ENCODE measurements at places on chromosomes 1 and 21.

DNA sequence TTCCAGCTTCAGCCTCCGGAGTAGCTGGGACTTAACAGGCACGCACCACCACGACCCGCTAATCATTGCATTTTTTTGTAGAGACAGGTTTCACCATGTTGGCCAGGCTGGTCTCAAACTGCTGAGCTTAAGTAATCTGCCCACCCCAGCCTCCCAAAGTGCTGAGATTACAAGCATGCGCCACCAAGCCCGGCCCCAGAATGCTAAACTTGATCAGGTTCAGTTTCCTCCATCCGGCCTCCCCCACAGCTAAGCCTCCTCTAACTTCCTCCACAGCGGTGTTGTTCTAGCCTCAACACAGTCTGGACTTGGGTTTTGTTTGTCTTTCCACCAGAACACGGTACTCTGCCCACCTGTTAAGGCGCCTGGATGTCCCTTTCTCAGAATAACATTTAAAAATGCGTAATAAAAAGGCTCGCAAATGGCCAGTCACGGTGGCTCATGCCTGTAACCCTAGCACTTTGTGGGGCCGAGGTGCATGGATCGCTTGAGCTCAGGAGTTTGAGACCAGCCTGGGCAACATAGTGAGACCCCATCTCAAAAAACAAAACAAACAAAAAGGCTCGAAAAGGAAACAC lies 2.4 kb downstream of the PARP1 start:
- no peak overlapping the region for H3K27ac ChIP-seq
- DNase-seq, result no peak
- no peaks in the 10 kb centered on the region for H3K27me3 ChIP-seq
- H3K4me1 ChIP-seq, result peaks cover 13% of the 10 kb centered on the region
- H3K4me3 ChIP-seq, result no peak overlapping the region

DNA sequence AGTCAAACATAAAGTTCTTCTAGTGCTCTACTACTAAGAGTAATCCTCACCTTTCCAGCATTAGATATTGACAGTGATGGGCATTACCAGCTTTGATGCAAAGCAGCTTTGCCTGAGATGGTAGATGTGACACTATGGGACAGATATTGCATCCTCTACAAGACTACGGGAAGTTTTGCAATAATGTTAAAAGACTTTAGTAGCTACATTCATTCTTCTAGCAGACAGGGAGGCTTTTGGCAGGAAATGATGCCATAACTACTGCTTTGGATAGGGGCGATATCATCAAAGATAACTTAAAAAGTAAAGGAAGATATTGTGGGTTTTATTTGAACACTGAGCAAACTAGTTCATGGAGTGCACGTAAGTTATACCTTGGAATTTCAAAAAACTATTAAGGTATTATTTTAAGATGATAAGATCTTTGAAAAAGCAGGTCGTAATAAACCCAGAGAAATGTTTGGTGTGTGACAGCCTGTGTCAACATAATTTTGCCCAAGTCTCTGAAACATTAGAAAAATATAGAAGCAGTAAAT lies 368.3 kb upstream of the TMPRSS15 start:
- no peak for DNase-seq
- no peaks in the 10 kb centered on the region for H3K4me1 ChIP-seq
- no peaks in the 10 kb centered on the region for H3K36me3 ChIP-seq

DNA sequence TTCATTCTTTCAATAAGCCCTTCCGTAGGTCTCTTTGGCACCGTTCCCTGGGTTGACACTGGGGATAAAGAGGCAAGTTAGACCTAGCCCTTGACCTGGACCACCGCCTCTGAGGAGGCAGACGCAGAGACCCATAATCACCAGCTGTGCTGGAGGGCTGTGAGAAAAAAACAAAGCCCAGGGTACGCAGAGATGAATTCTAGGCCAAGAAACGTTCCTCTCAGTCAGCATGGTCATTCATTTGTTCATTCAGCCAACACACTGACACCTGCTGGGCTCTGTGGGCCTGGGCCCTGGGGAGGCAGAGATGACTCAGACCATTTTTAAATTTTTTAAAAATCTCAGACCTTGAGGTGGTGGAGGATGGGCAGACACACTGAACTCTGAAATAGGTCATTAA lies 26.3 kb upstream of the TRABD2B start:
- no peak overlapping the region for H3K27ac ChIP-seq
- no peaks in the 10 kb centered on the region for H3K4me1 ChIP-seq
- DNase-seq, result no peak
- H3K4me3 ChIP-seq, result no peak overlapping the region

DNA sequence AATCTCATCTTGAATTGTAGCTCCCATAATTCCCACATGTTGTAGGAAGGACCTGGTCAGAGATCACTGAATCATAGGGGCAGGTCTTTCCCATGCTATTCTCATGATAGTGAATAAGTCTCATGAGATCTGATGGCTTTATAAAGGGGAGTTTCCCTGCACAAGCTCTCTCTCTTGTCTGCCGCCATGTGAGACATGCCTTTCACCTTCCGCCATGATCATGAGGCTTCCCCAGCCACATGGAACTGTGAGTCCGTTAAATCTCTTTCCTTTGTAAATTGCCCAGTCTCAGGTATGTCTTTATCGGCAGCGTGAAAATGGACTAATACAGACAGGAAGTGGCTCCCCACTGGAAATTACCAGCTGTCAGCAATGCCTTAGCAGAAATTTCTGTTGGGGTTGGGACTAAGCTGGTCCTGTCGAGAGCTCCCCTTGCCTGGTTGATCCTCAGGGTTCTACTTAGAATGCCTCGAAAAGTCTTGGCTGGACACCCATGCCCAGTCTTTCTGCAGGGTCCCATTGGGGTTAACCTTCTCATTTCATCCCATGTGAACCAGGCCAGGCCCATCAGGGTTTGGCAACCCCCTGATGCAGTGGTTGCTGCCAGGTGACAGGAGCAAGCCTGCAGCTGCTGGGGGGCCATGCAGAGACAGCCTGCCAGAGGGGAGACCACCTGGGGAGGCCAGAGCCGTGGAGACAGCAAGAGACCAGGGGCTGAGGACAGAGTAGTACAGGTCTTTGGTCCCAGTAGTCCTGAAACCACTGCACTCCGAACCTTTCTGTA lies 2.8 kb upstream of the ABCG1 start:
- H3K4me1 ChIP-seq, result peaks cover 6% of the 10 kb centered on the region
- H3K27me3 ChIP-seq, result no peaks in the 10 kb centered on the region
- H3K36me3 ChIP-seq, result no peaks in the 10 kb centered on the region
- H3K4me3 ChIP-seq, result no peak overlapping the region

DNA sequence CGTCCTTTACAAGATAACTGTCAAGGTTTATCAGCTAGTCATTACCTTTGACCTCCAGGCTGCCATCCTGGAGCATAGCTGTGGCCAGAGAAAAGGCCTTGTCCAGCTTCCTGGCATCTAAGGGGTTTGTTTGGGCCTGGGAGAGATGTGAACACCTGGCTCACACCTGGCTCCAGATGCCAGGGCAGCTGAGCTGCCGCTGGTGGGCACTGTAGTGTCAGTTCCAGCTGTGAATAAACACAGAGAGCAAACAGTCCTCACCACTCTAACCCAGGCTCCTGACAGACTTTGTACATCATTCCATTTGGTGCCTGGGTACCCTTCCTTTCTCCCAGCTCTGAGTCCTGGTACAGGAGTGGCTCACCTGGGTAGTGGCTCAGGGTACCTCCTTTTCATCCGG lies 14.3 kb upstream of the KCNA10 start:
- H3K27ac ChIP-seq, result no peak overlapping the region
- H3K4me1 ChIP-seq, result no peaks in the 10 kb centered on the region
- H3K27me3 ChIP-seq, result peaks cover 2% of the 10 kb centered on the region
- DNase-seq, result no peak
- no peaks in the 10 kb centered on the region for H3K36me3 ChIP-seq

DNA sequence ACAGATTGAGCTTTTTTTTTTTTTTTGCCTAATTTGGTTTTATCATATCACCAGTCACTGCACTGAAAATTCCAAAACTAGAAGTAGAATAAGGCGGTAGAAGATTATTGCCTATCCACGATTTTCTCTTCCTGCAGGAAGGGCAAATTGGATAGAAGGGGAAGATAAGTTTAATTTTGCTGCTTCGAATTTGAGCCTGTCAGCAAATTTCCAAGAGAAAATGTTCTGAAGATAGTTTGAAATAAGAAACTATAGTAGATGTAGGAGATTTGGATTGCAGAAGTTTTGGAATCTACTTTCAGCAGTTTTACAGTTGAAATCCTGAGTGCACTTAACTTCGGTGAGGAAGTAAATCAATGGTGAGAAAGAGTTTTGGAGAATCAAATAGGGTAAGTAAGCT lies 164.9 kb downstream of the PTBP2 start:
- H3K27ac ChIP-seq, result no peak overlapping the region
- H3K27me3 ChIP-seq, result no peaks in the 10 kb centered on the region
- H3K4me3 ChIP-seq, result no peak overlapping the region
- H3K36me3 ChIP-seq, result no peaks in the 10 kb centered on the region
- H3K4me1 ChIP-seq, result no peaks in the 10 kb centered on the region

DNA sequence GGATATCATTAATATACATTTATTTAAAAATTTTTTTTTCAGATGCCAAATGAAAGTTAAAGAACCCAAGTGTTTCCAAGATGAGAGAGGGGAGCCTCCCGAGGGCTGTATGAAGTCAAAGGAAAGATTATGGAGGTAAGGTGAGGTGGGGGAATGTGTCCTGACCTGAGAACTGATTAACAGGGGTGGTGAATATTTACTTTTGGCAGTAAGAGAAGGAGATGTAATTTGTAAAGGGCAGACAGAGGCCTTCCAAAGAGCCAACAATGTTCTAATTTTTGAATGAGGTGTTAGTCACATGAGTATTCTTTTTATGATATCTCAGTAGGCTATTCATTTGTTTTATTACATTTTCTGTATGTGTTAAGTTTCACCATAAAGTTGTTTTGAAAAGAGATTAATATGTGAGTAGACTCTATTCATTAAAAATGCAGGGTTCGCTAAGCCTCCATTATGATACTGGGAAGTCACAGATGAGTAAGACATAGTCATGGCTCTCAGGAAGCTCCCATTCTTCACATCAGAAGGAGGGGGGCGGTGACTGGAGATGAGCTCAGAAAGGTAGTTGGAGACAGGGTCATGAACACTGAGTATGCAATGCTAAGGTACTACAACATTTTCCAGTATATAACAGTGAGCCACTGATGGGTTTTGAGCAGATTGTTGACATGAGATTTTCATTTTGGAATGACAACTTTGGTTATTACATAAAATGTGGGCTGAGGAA lies 62.4 kb upstream of the TNFSF18 start:
- no peak overlapping the region for H3K4me3 ChIP-seq
- DNase-seq, result no peak
- H3K27me3 ChIP-seq, result no peaks in the 10 kb centered on the region
- H3K27ac ChIP-seq, result no peak overlapping the region
- no peaks in the 10 kb centered on the region for H3K4me1 ChIP-seq

- no peak for DNase-seq
- no peaks in the 10 kb centered on the region for H3K4me1 ChIP-seq
- H3K27ac ChIP-seq, result no peak overlapping the region
- no peak overlapping the region for H3K4me3 ChIP-seq
Measured at GRCh38 chr1:195941314-195941713, 666.9 kb downstream of the KCNT2 start.

DNA sequence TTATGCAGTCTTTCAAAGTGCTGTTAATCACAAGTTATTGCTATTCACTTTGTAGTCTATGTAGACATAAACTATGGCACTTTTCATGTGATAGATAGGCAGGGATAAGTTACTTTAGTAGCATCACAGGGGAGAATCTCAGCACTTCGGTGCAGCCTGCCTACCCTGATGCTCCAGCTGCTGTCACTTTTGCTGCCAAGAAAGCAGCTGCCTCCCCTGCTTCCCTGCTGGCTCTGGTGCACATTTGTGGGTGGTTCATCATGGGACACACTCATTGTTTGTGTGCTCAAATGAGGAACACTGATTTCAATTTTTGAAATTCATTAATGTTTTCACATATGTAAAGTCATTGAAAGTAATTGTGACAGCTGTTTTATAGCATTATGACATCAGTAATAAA lies 272.6 kb downstream of the S1PR1 start:
- no peaks in the 10 kb centered on the region for H3K27me3 ChIP-seq
- no peak overlapping the region for H3K27ac ChIP-seq
- peak; percentile 19 for DNase-seq
- no peak overlapping the region for H3K4me3 ChIP-seq

DNA sequence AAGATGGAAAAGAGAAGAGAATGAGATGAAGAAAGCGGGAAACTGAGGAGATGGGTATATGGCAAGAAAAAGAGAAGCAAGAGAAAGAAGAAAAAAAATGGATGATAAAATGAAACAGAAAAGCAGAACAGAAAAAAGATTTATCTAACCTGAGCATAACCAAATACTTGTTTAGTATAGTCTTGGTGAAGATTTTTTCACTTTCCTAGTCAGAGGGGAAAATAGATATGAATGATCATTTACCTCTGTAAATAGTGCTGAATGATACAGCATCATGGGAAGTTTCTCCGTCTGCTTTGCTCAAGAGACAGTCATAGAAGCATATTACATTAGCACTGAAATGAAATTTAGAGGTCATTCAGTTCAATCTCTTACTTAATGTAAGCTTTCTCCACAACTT lies 36.1 kb upstream of the PLPPR4 start:
- no peak for DNase-seq
- no peak overlapping the region for H3K4me3 ChIP-seq
- H3K36me3 ChIP-seq, result no peaks in the 10 kb centered on the region
- no peak overlapping the region for H3K27ac ChIP-seq
- no peaks in the 10 kb centered on the region for H3K27me3 ChIP-seq

DNA sequence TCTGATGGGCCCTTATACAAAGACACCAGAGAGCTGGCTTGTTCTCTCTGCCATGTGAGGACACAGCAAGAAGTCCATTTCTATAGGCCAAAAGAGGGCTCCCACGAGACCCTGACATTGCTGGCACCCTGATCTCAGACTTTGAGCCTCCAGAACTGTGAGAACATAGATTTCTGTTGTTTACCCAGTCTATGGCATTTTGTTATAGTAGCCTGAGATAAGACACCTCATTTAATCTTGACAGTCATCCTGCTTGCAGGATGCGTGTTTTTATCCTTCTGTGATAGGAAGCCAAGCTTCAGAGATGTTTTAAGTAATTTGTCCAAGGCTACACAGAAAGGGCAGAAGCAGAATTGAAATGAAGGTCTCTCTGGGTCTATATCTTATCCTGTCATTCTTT lies 138.8 kb upstream of the HOOK1 start:
- no peaks in the 10 kb centered on the region for H3K27me3 ChIP-seq
- no peaks in the 10 kb centered on the region for H3K36me3 ChIP-seq
- H3K27ac ChIP-seq, result no peak overlapping the region
- DNase-seq, result no peak

DNA sequence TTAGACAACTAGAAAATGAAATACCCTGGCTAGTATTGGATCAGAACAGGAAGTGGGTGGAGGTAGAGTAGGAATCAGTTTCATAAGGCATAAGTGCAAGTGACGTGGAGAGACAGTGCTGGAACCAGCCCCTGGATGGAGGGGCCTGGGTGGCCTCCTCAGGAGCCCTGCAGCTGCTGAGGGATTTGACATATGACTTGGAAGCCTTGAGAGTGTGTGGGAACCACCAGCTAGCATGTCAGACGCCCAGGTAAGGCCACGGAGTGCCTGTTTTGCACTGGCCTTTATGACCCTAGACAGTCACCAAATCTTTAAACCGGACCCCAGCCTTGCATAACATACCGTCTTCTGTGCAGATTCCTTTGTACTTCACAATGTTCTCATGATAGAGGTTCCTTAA lies 94.4 kb downstream of the RAVER2 start:
- no peak overlapping the region for H3K4me3 ChIP-seq
- H3K4me1 ChIP-seq, result no peaks in the 10 kb centered on the region
- H3K36me3 ChIP-seq, result peaks cover 5% of the 10 kb centered on the region
- H3K27me3 ChIP-seq, result no peaks in the 10 kb centered on the region
- H3K27ac ChIP-seq, result no peak overlapping the region

Data from colonic mucosa (tissue), 4 donors.